ENCODE measurements at places on chromosomes 3 and 15.

DNA sequence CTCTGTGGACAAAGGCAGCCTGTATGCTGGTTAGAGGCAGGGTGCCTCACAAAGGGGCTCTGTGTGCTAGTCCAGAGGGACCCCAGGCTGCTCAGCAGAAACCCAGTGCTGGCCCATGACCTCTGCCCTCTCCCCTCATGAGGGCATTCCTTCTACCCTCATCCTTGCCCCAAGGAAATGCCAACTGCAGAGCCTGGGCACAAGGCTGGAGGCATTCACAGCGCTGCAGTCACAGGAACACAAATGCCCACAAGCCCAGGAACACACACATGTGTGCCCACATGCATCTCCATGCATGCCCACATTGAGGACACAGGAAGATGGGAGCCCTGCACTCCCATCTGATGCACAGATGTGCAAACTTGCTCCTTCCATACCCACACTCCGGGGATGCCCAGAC, 3.8 kb downstream of the INKA1 start:
- no peak for DNase-seq

DNA sequence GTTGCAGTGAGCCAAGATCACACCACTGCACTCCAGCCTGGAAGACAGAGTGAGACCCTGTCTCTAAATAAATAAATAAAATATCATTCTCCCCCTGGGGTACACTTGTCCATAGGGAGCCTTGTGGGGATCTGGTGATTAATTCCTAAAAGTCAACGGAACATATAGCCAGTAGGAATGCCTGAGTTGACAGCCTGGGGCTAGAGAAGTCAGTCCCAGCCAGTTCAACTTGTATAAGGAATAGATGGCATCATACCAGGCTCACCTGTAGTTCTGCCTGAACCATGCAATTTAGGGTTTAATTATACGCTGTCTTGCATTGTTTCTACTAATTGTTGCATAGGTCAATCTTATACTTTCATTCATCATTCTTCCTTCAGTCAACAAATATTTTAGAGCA, 5.9 kb upstream of the BOC start:
- DNase-seq = no peak

- no peak for DNase-seq
These were observed 140.8 kb downstream of the UNC13C start for GRCh38 chr15:54119051-54119450.

DNA sequence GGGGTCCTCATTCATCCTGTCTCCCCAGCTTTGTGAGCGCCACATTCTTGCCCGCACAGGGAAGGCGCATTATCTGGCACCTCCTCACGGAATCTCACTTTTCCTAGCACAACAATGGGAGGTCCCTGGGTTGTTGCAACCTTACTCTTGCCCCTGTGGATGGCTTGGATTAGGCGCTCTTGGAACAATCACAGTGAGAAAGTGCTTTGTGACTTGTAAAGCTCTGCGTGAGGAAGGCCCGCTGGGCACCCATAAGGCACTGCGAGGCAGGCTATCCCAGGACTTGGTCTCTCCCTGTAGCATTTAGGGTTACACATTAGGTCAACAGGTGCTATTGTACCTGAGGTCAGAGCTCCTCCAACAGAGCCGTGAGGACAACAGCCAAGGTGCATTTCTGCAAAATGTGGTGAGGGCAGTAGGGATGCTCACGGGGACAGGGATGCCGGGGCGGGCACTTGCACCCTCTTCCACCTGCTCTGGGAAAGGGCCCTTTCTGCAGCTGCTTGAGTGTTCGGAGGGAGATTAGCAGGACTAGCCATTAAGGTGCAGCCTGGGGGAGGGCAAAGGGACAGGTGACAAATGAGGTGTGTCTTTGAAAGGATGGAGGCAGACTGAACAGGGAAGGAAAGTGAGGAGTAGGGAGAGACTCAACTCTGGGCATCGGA, 13.9 kb upstream of the LRRC15 start:
- no peak for DNase-seq

DNA sequence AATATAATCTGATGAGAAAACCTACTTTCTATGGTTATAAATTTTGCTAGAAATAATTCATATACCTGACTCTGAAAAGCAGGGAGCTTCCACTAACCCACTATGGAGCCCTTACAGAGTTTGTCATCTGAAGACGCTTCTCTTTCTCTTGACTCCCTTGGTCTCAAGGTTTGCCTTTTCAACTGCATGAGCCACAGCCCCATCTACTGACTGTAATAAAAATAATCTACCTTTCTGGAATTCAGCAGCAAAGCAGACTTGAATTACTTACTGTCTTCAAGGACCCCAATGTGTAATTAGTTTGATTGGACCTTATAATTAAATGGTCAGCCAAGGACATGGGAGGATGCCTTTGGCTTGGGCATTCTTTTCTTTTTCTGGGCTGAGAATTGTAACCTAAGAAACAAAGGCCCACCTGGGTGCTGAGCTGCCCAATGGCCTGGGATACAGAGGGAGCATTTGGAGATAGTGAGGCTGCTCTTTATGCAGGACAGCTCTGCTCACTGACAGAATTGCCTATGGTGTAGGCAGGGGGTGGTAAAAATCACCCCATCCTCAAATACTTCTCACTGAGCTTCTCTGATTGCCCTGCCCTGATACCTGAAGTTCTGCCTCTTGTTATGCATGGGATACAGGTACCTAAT, 178.6 kb upstream of the TRIM42 start:
- peak; percentile 56 for DNase-seq

DNA sequence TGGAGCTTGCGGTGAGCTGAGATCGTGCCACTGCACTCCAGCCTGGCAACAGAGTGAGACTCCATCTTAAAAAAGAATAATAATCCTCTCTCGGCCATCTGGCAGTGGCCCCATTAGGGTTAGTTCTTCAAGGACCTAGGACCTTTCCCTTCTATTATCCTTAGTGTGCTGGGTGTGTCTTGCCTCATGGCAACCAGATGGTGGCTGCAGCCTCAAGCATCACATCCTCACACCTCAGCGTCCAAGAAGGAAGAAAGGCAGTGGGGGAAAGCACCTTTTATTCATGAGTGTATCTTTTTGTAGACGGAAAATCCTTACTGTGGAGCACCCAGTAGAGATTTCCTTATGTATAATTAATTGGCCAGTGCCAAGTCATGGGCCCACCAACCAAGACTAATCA, 42.7 kb upstream of the TFRC start:
- DNase-seq = peak; percentile 56

- no peak for DNase-seq
These were observed 17.4 kb downstream of the ITGA11 start for GRCh38 chr15:68414591-68414990.

DNA sequence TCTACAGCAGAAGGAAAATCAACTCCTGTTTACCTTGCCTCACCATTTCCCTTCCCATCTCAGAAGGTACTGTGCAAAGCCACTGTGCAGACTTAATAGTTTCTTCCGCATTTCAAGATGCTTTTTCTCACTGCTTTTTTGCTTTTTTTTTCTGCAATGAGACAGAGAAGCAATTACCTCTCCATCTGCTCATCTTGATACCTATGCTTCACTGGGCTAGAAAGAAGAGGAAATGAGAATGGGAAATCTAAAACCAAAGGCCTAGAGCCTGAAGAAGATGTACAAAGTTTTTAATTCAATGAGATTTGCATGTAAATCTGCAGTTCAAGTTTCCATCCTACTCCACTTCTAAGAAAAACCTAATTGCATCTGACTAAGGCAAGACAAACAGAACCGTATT, 238.1 kb upstream of the SETMAR start:
- no peak for DNase-seq

GRCh38 chr3:1072041-1072440, 20.8 kb upstream of the CNTN6 start:
- no peak for DNase-seq

DNA sequence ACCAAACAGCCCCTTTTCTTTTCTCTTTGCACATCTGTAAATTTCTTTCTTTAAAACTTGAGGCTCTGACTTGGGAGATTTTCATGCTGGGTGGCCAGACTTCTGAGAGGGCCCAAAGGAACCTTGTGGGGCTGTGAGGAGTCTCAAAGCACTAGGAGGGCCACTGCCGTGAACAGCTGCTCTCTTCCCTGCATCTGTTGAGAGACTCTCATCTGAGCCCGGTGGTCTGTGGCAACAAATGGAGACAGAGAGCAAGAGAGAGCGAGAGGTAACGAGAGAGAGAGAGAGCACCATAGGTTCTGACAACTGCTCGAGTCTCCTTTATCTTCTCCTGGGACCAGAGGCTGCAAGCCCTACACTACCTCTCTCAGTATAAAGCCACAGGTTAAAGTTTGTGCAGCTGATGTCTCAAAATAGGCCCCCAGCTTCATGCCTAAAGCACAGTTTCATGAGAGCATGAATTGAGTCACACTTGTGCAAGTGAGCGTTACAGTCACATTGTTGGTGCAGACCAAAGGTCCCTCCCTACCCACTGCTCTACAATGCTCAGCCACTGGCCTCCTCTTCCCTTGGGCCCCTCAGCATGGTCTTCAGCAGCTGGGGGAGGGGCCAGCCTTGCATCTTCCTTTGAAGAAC, 60.7 kb downstream of the ZNF621 start:
- peak; percentile 71 for DNase-seq

- DNase-seq = no peak
These were observed 277.4 kb downstream of the ROBO1 start for GRCh38 chr3:79490165-79491028.

DNA sequence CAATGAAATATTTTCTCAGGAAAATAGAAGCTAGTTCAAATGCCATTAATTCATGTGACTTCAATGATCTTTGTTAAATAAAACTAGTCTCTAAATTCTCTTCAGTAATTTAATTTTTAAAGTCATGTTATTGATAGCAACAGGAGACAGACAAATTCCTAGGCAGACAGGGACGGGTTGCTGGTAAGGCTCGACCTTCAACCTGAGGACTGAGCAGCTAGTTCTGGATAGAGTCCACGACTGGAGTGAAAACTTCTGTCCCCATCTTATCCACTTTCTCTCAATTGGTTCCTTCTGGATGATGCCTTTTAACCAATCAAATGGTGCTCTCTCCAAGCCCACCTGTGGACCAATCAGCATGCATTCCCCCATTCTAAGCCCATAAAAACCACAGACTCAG, 43.8 kb upstream of the C2CD4B start:
- no peak for DNase-seq

- no peak for DNase-seq
These were observed 516.4 kb downstream of the GBE1 start for GRCh38 chr3:81245043-81245442.

- no peak for DNase-seq
These were observed 20.8 kb downstream of the ARL14 start for GRCh38 chr3:160697637-160698380.

DNA sequence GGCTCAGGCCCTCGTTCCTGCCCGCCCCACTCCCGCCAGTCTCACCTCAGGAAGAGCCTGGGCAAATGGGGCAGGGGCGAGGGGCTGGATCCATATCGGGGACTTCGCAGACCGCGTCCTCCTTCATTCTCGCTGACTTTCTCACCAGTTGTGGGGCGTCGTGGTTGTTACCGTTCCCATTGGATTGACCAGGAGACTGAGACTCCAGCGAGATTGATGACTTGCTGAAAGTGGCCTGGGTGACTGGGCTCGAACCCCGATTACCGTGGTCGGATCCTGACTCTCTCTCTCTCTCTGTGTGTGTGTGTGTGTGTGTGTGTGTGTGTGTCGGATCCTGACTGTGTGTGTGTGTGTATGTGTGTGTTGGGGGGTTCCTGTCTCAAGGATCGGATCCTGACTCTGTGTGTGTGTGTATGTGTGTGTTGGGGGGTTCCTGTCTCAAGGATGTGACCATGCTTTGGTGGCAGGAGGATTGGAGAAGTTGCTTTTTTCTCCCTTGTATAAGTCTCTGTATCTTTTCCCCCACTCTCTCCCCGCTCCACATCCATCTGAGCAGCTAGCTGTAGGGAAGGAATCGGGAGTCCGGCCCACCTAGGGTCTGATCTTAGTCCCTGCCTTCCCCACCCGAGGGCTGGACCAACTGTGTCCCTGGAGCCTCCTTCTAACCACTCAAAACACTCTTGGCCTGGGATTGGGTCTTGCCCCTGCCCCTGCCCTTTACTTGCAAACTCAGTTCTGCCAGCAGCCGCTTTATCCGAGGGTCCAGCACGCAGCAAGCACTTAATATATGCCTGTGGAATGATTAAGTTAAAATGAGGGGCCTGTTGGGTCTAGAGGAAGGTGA, 603 bp downstream of the PLEKHO2 start:
- no peak for DNase-seq

DNA sequence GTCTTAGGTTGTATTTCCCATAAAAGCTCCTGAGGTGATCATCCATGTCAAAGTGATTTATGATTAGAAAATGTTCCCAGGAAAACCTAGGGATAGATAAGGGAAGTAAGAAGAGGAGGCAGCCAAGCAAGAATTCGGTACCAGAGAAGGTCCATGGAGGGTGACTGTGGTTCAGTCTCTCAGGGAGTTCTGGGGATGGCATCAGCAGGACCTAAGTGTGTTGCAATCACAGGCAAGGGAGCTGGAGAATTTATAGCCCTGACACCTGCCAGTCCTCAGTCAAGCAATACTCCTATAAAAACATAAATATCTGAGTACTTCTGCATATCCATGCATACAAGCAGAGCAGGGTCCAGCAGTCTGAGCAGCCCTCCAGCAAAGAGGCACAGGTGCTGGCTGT, 95.6 kb upstream of the TOPAZ1 start:
- no peak for DNase-seq

DNA sequence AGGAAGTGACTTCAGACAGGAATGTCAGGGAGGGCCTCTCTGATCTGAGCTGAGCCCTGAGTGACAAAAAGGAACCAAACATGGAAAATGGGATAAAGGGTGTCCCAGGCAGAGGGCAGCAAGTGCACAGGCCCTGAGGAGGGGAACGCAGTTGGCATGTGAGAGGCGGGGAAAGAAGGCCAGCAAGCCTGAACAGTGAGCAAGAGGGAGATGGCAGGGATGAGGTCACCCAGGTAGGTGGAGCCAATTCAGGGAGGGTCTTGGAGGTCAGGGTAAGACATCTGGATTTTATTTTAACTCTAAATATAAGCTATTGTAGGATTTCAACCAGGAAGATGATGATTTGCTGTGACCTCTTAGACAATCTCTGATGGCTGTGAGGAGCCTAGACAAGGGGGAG, 167.7 kb downstream of the LRTM1 start:
- DNase-seq = no peak

DNA sequence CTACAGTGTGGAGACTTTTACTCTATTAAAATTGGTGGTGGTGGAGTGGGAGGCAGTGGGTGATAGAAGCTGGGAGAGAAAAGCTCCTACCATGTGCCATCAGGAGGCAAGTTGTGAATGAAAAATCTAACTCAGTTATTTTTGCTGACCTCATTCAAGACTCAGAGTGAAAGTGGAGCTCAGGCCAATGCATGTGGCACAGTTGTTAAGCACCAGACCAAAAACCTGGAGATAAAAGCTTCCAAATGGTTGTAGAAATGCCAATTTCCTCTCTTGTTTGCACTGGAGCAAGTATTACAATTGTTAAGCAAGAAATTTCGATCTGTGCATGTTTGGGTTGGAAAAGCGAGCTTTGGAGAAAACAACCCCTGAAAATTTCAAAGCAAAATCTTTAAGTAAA, 81.5 kb upstream of the PRICKLE2 start:
- DNase-seq = no peak

DNA sequence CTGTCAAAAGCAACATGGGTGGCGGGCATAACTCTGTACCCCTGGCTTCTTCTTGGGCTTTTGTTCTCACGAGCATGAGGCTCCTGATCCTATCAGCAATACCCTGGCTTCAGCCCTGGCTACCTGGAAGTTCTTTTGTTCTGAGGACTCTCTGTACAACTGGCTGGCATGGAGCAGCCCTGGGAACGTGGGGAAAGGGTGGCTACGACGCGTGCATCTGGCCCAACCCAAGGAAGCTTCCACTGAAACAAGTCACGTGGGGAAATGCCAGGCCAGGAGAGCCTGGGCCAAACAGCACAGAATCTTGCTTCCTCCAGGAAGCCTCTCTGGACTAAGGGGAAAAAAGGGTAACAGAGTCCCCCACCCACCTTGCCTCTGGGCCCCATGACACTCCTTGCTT, 22.7 kb upstream of the ATP2B2 start:
- DNase-seq = no peak

GRCh38 chr3:53193466-53194209, 32.6 kb downstream of the PRKCD start:
- no peak for DNase-seq
